Urinary bladder (tissue), 4 donors: ENCODE measurements at places on chromosomes 3 and 15. TPM values are rescaled to one million over a fixed set of nuclear protein-coding genes. Genes with fewer than 3 reads are reported as not detected.
A peak's percentile ranks its signal among the peaks of the same experiment; 100 is the strongest.

DNA sequence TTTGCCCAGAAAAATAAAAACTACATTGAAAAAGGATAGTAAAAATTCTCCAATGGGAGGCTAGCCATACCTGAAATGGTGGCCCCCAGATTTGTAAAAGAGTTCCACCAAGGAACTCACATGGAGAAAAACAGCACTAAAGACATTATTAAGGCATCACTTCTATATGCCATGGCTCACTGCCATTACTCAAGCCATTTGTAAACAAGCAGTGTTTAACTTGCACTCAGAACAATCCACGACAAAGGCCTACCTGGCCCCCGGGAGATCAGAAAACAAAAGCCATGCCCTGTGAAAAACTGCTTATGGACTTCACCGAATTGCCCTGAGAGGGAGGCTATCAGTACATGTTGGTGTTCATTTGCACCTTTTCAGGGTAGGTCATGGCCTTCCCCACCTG lies 19.6 kb downstream of the CCR8 start:
- no peak for DNase-seq

The CCDC39 gene
- total RNA-seq = not detected

The GOLGA8J gene
- total RNA-seq = not detected

- no peak for DNase-seq
Observed at GRCh38 chr3:153291059-153291685, 129.1 kb downstream of the RAP2B start.

- DNase-seq = no peak
Observed at GRCh38 chr3:14997941-14998340, 50.6 kb downstream of the NR2C2 start.

The CFAP161 gene
- total RNA-seq = 0.90 TPM

DNA sequence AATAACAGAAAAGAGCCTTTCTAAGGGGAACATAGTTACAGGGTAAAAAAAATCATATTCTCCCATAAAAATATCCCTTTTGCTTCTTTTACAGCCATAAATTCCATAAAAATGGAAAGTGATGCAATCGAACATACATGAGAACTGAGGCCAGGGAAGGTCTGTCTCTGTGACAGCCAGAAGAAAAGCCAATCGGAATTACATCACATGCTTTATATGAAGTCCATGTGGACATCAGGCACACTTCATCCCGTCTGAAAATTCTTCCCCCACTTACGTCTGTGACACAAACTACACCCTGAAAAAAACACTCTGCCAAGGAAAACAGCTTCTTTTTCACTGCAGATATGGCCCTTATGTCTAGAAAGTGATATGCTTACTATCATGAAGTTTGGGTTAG lies 323.5 kb downstream of the ERC2 start:
- peak; percentile 31 for DNase-seq

DNA sequence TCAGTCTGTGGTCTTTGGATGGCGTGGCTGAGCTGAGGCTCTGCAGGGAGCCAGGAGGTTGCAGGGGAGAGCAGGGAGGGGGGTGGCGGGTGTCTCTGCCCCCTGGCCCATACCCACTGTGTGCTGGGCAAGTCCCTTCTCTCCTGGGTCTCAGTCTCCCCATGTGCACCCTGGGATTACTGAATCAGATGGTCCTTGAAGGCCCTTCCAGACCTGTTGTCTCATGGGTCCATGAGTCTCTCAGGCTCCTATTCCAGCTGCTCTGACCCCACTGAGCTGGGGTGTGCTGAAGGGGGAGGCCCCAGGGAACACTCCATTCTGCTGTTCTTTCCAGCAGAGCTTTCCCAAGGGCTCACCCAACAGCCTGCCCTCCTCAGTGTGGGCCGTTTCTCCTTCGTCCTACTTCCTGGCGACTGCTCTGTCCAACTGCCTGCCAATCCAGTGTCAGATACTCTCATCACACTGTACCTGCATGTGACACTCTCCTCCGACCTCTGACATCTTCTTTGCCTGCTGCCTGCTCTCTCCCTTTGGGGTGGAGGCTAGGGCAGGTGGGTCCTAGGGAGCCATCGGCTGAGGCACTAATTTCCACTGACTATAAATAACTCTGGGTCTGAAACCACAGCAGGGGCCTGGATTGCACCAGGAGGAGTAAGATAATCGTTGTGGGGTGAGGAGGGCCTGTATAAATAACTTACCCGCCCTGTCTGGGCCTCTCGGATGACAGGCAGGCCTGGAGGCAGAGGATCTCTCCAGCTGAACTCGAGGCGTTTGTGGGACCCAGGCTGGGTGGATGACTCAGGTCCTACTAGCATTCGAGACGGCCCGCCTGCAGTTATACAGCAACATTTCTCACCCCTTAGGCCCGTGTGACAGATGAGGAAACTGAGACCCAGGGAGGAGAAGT lies 67.1 kb downstream of the ATP2B2 start:
- no peak for DNase-seq
